Left kidney (tissue), 8 donors: ENCODE measurements at places on chromosomes 7 and 10.

- no peak for DNase-seq
Observed at GRCh38 chr10:32234471-32234870, 112.5 kb downstream of the EPC1 start.

- DNase-seq, result no peak
Observed at GRCh38 chr7:76142861-76143260, 58.8 kb upstream of the SRRM3 start.

DNA sequence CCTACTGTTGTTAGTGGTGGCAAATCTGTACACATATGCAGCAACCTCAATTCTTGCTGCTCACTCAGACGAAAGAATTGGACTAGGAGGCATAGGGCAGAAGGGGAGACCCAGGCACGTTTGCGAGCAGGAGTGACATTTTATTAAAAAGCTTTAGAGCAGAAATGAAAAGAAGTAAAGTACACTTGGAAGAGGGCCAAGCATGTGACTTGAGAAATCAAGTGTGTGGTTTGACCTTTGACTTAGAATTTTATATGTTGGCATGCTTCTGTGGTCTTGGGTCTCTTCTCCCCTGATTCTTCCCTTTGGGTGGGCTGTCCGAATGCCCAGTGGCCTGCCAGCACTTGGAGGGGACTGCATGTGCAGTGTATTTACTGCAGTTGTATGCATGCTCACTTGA, 205.5 kb upstream of the SEMA3D start:
- no peak for DNase-seq

DNA sequence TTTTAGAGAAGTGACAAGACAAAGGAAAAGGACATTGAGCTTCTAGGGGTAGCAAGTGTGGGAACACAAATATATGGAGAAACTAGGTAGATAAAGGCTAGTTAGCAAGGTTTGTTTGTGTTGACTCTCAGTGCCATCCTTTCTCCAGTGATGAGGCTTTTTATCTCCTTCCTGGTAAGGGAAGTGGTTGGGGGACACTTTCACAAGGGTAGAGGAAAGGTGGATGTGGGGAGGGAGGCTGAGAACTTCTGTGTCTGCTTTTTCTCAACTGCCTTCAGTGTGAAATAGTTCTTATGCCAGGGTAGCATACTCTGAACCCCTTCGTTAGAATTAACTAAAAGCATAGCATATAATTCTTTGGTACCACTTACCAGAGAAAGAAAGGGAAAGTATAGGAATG, 93.0 kb upstream of the STRIP2 start:
- DNase-seq, result no peak

GRCh38 chr10:85457191-85457590, 909.4 kb downstream of the GRID1 start:
- DNase-seq, result no peak

- DNase-seq, result no peak
Observed at GRCh38 chr10:3955955-3956617, 171.1 kb upstream of the KLF6 start.

- no peak for DNase-seq
Observed at GRCh38 chr10:6097063-6097462, 8.2 kb downstream of the RBM17 start.

- no peak for DNase-seq
Observed at GRCh38 chr10:105188737-105189462, 547.8 kb downstream of the SORCS3 start.

DNA sequence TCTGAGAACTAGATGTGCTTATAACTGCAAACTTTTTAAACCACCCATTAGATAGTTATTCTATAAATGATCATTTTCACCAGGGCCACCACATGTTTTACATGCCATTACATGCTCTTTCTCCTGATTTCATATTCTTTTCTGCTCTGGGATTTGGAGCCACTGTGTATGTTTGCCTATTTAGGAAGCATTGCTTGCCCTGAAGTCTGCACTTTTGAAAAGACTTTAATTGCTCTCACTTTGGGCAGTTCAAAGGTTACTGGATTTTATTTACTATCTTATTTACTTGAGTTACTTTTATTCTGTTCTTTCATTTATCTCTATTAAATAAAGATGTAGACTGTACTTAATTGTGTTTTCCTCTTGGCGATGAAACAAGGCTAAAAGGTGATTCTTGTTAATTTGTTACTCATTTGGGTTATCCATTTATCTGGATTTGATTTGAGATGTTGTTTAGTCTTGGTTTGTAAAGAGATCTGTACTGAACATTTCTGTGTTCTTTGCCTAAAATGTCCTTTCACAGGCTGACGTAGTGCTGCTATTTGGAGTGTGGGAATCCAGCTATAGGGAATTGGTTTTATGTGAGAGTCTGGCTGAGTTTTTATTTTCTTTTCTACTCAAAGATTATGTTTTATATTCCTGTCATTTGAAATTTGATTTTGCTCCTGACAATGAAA, 88.8 kb downstream of the SUGCT start:
- peak; percentile 18 for DNase-seq

- DNase-seq, result no peak
Observed at GRCh38 chr7:4098169-4098568, 583.9 kb upstream of the FOXK1 start.

DNA sequence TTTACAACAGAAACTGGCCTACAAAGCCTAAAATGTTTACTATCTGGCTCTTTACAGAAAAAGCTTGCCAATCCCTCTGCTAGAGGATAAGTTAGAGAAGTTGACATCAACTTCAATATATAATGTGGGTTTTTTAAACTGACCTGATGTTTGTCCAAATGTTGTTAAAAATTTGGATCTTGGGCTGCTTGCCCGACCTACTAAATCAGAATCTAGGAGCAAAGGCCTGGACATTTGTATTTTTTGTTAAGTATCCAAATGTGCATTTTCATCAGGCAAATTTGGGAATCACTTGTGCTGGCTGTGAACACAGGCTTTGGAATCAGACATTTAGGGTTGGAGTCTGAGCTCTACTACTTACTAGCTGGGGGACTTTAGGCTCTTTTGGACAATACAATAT, 252.7 kb upstream of the CSTF2T start:
- DNase-seq, result no peak

GRCh38 chr7:156203923-156204322, 391.7 kb upstream of the SHH start:
- DNase-seq, result no peak

DNA sequence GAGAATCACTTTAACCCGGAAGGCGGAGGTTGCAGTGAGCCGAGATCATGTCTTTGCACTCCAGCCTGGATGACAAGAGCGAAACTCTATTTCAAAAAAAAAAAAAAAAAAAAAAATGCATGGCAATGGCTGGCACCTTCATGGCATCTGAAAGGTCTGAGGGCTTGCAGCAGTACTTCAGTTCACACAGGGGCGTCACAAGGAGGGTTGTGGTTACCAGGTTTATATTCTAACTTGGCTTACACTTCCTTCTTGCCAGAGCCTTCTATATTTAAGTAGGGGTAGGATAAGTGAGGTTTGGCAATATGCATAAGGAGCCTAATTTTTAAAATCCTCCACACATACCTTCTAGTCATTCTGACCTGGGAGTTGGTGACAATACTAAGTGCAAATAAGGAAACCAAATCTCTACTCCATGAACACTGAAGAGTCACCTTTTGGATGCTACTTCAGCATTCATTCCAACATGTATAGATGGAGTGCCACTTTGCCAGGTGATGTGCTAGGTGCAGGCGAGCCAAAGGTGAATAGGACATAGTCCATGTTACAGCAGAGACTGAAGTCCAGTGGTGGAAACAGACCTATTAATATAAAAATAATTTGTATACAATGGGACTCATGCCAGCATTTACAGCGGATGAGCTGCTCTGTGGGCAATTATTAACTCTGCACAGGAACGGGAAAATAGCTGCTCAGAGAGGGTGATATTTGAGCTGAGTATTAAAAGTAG, 57.8 kb upstream of the PDCD4 start:
- no peak for DNase-seq

DNA sequence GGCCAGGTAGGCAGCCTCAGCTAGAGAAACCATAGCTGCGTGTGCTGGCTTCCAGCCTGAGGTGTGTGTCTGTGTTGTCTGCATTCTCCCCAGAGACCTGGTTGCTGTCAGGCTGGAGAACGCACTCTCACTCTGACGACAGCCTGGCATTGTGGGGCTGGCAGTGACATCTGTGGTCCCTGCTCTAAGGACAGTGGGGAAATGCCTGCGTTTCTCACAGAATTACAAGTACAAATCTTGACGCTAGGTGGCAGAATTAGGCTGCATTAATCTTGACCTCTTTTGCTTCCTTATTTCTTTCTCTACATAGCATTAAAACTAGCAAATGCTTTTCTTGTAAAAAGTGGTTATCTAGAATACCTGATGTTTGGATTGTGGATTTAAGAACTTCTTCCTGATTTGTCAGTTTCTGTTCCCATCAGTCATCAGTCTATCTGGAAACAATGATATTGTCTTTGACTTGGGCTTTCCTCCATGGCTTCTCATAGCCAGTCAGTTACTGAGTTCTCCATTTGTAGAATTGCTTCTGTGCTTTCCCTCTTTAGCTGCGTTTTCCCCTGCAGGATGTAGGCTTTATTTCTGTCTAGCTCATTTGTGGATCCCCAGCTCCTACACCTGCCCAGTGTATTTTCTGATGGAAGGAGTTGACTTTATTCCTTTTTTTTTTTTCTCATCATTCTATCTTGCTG, 86.0 kb downstream of the FANK1 start:
- peak; percentile 85 for DNase-seq

- DNase-seq, result no peak
Observed at GRCh38 chr10:12735843-12736462, 265.6 kb downstream of the CCDC3 start.

GRCh38 chr10:28913436-28914237, 236.3 kb downstream of the BAMBI start:
- DNase-seq, result no peak

- no peak for DNase-seq
Observed at GRCh38 chr7:104010052-104010909, 20.8 kb upstream of the RELN start.

- DNase-seq, result no peak
Observed at GRCh38 chr10:34696423-34696822, 118.7 kb downstream of the PARD3 start.

DNA sequence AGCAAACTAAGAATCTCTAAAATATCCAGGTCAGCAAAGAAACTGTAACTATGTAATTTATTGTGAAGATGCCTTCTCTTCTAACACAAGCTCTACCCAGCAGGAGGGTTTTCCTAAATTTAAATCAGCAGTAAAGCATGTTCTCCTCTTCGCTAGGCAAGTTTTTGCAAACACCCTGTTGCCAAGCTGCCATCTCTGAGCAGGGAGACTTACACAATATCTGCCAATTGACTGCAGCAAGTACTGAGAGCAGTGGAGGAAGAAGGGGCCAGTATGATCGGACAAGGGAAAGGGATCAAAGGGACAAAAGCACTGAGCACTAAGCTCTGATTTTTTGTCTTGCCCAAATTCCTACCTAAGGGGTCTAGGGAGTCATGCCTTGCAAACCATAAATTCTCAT, 16.0 kb upstream of the LANCL2 start:
- no peak for DNase-seq

DNA sequence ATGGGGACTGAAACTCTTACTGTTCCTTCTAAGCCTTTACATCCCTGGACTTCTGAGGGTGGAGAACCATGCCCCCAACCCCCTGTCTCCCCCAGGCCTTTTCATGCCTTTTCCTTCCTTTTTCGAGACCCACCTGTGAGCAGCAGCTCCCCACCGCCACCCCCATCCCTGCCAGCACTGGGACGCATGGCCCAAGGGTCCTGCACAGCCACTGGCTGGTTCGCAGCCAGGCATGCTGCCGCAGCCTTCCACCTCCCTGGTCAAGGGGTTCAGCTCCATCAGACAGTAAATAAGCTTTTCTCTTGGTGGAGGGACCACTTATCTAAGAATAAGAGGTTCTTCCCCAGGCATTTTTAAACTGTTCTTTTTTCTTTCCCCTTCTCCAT, 584.4 kb downstream of the GRM8 start:
- DNase-seq, result no peak

DNA sequence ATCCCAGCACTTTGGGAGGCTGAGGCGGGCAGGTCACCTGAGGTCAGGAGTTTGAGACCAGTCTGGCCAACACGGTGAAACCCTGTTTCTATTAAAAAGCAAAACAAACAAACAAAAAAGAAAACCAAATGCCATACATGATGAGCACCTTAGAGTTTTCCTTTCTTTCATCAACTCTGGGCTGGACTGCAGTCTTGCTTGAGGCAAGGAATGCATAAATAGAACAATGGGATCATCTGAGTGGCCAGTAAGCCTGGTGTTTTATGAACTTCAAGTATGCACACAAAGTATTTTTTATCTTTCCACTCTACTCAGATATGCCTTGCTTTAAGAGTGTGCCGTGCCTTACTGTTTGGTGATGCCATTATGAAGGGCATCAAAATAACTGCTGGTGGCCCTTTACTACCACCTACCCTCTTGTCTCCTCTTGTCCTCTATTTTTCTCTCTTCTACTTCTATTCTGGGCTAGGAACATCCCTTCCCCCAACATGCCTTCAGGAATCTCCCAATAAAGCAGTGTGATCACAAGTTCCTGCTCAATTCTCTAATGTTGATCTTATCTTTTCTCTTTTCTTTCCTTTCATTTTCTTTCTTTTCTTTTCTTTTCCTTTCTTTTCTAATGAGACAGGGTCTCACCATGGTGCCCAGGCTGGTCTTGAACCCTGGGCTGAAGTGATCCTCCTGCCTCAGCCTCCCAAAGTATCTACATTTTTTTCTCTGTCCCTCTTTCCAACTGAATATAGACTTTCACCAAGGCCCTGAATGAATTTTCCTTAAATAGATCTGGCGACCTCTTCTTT, 10.2 kb downstream of the SCD start:
- DNase-seq, result no peak
